ENCODE measurements at places on chromosomes 5 and 9. TPM values are rescaled to one million over a fixed set of nuclear protein-coding genes. Genes with fewer than 3 reads are reported as not detected.

CDH9 gene
- polyA plus RNA-seq = 0.05 TPM

SLC6A18 gene
- polyA plus RNA-seq = not detected

DNA sequence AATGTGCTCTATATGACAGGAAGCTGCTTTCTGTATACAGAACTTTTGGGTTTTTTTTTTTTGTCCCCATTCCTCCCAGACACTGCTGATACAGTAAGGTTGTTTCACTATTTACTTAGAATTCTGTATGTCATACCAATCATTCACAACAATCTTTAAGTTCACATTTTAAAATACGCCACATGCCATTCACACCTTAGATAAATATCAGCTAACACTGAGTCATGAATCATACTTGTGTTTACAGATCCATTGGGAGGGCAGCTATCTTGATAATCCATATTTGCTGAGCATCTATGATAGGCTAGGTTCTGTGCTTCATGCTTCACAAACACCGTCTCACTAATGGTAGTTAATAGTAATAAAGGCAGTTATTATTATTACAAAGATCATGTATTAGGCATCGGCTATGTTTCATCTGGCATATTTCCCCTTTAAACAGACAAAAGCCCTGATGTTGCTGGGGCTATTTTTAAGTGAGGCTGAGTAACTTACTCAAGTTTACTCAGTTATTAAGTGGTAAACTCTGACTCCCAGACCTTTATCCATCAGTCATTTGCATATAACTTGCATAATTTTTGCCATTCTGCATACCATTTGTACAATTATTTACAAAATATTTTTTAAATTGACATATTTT lies 152.2 kb upstream of the HMHB1 start:
- no peak for DNase-seq

DNA sequence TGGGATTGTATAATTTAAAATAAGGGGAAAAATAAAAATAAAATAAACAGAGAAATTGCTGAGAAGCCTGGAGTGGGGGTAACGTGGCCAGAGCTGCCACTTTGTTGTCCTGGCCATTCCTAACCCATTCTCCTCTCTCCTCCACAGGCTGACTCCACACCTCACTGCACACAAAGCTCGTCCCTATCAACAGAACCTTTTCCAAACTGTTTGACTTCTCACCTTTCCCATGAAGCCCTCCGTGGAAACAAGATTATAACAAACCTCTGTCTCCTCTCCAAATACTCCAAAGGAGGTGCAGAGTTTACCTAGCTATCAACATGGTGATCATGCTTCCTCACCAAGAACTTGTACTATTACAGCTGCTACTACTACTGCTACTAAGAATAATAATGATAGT lies 151.1 kb downstream of the GLIS3 start:
- DNase-seq = no peak

- DNase-seq = peak; percentile 34
These were observed 143.0 kb downstream of the XRCC4 start for GRCh38 chr5:83220331-83220730.

- DNase-seq = peak; percentile 77
These were observed 456.9 kb downstream of the BNC2 start for GRCh38 chr9:16413509-16414016.

GRCh38 chr5:135386886-135387628 lies 12.0 kb downstream of the MACROH2A1 start:
- no peak for DNase-seq

GRCh38 chr5:139462586-139463276 lies at the start of gene ECSCR:
Gene ECSCR (minus strand): TSS chr5:139462743. CDS start chr5:139462670, 73 bp downstream.
- DNase-seq = no peak

GRCh38 chr5:17713301-17713700 lies 79.0 kb downstream of the TAF11L14 start:
- no peak for DNase-seq

DNA sequence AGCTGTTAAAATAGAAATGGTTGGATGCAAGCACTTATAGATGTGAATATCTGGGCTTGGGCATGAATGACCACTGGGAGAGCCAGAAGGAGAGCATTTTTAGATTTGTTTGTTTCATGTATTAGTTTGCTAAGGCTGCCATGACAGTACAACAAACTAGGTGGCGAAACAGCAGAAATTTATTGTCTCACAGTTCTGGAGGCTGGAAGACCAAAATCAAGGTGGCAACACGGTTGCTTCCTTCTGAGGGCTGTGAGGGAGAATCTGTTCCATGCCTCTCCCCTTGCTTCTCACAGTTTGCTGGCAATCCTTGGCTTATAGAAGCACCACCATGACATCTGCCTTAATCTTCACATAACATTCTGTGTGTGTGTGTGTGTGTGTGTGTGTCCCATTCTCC lies 20.2 kb upstream of the CDC23 start:
- DNase-seq = no peak

- no peak for DNase-seq
These were observed 32.2 kb downstream of the LNPEP start for GRCh38 chr5:96968074-96968473.

Data from right lung (tissue), 10 donors.